ENCODE measurements at places on chromosomes 1 and 21.

GRCh38 chr1:228345201-228345930, 61.3 kb downstream of the TRIM11 start:
- DNase-seq, result no peak

DNA sequence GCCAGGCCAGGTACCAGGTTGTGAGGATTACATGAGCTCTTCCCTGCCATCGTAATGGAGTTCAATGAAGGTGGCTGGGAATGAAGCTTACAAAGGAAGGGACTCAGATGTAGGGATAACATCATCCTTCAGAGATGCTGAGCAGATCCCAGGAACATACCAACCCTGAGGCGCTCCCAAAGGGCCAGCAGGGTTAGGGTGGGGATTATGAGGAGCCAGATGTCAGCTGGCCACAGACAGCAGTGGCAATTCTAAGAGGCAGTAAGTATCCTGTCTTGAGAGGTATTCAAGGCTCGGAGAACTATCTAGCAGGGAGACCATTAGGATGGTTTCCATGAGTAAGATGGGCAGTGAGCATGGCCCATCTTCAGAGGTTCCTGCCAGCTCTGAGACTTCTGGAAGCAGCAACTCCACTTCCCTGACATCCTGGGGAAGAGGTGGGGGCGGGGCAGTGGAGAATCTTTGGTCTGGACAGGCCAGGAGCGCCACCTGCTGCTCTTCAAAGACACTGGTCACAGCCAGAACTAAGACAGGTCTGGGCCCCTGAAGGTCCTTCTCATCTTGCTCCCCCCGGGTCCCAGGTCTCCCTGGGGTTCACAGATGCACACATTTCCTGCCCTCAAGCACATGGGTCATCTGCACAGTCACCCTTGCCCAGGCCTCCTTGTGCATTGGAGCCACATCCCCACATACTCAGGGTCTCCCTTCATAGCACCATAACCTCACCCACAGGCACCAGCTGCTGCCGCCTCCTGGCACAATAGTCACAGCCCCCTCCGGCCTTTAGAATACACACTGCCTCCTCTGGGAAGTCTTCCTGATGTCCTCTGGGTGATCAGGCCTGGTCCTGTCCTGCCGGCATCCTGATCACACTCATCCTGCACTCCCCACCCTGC, 2.7 kb upstream of the SDC3 start:
- peak; percentile 44 for DNase-seq

GRCh38 chr1:150168960-150169601, 19.4 kb downstream of the PLEKHO1 start:
- DNase-seq, result no peak

GRCh38 chr21:42356046-42356445, 5.3 kb upstream of the TFF2 start:
- DNase-seq, result peak; percentile 14

DNA sequence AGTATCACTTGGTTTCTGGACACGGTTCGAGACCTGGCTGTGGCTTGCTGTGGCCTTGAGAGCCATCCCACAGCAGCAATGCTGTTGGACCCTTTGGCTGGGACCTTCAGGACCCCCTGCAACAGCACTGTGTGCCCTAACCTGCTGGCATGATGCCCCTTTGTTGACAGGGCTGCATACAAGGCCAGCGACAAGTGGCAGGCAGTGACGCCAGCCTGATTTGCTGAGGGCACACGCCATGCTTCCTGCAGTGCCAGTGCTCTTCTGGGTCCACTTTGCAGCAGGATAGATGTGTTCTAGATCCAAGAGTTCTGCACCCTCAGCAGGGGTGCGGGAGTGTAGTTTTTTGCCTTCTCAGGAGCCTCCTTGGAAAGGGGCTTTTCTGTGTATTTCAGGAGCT, 32.8 kb downstream of the COQ8A start:
- DNase-seq, result no peak

DNA sequence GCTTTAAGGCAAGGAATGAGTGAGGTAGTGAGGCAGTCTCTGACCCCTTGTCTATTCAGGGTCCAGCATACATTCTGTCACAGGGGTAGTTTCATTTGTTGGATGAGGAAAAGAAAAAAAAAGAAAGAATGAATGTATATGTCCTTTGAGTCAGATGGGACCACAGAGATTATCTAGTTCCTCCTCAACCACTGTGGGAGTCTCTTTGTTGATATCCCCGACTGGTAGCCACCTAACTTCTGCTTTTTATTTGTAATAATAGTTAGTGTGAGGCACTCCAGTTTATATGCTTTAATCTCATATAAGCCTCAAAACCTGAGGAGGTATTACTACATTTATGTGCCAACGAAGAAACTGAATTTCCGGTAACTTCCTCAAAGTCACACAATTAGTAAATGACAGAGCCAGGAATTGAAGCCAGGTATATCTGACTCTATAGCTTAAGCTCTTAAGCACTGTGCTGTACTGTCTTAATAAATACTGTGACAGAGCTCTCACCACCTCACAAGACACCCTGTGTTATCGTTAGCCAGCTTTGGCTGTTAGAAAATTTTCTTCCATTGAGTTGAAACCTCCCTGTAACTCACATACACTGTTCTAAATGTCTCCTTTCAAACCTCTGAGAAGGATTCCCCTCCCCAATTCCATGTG, 82.2 kb downstream of the MDM4 start:
- no peak for DNase-seq

DNA sequence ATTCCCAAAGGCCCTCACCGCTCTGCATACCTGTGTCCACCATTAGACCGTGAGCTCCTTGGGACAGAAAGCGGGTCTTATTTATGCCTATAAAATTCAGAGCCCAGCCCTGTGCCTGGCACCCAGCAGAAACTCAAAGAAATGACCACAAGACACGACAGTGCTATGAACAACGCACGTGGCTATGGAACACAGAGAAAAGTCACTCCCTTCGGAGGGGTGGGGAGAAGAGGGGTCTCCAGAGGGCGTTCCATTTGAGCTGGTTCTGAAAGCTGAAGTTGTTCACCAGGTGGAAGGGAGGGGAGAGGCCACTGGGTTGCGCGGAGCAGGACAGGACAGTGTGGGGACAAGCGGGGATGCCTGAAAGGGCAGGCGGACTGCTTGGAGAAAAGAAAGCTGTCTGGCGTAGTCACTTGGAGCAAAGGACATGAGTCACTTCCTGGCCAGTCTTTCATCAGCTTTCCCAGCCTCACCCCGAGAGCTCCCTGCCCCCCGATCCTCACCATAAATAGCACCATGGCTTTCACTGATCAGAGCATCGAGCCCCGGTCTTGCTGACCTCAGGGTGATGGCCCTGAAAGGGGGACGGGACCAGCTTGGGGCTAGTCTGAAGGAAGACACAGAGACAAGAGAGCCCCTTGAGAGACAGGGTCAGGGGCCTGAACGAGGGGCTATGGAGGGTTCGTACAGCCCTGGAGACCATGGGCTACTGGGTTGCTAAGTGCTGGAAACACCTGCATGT, 28.5 kb downstream of the ECE1 start:
- peak; percentile 53 for DNase-seq

GRCh38 chr1:26553942-26554682, 24.6 kb downstream of the RPS6KA1 start:
- DNase-seq, result no peak
